ENCODE measurements at places on chromosomes 7 and 10. TPM values are rescaled to one million over a fixed set of nuclear protein-coding genes. Genes with fewer than 3 reads are reported as not detected.

GRID1 gene
- total RNA-seq: 0.82 TPM

DNA sequence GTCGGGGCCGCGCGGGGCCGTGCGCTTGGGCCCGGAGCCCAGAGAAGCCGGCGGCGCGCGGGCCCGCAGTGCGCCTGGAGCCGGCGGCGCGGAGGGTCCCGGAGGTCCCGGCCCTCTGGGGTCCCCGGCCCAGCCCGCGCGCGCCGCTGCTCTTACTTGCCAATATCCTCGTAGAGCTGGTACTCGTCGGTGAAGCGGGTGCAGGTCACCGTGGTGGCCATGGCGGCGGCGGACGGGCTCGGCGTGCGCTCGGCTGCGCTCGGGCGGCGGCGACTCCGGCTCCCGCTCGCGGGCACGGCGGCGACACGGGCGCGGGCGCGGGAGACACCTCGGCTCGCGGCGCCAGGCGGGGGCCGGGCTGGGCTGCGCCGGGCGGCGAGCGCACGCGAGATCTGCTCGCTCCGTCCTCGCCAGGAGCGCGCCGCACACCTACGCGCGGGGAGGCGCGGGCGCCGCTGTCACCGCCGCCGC, at the start of gene CAMK2B:
Gene CAMK2B (minus strand): TSS at position 394 of the 471 bp plus-strand sequence. CDS start 173 bp downstream, at position 221.
- DNase-seq: peak; percentile 34

GPR146 gene
- total RNA-seq: 0.28 TPM

- DNase-seq: no peak
Observed at GRCh38 chr7:50959560-50959959, 176.9 kb upstream of the GRB10 start.

GRCh38 chr10:1454951-1455350, 282.4 kb downstream of the ADARB2 start:
- no peak for DNase-seq

DNA sequence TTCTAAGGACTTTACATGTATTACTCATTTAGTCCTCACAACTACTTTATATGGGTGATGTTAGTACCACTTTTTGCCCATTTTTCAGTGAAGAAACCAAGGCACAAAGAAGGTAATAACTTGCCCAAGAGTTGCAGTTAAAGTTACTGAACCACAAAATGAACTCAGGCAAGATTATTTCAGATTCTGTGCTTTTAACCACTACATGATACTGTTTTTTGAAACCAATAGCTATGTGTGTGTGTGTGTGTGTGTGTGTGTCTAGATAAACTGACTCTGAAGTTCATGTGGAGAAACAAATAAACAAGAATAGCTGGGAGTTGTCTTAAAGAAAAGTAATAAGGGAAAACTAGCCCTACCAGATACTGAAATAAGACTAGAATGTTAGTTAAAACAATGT, 60.8 kb upstream of the OIT3 start:
- DNase-seq: no peak

DNA sequence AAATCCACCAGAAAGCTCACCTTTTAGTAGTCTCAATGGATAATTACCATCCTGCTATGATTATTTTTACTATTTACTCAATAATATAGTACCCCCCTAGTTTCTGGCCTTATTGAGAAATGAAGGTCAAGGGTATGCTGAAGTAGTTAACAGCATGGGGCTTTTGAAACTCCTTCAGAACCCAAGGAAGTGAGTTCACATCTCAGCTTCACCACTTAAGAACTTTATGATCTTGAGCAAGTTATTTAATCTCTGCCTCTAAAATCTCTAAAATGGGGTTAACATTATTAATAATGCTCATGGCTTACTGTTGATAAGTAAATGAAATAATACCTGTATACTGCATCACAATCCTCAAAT, 5.8 kb downstream of the MTPN start:
- DNase-seq: no peak

SFRP5 gene
- 5.1 TPM for total RNA-seq

DNA sequence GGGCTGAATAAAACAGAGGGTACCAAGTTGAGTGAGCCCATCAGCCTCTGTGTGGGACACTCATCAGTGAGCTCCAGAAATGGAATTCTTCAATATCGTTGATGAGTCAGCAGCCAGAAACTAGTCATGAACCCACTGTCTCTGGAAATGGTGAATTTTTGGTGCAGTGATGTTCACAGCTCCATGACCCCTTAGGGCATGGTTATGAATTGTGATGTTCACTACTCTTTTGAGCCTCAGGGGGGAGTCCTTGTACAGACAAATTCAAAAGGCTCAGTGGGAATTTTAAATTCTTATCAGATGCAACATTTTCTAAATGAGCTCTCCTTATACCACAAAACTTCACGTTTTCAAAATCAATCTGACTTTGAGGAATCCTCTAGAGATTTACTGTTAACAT, 335.7 kb downstream of the PHTF2 start:
- peak; percentile 64 for DNase-seq

CALD1 gene
- total RNA-seq: 132 TPM

DNA sequence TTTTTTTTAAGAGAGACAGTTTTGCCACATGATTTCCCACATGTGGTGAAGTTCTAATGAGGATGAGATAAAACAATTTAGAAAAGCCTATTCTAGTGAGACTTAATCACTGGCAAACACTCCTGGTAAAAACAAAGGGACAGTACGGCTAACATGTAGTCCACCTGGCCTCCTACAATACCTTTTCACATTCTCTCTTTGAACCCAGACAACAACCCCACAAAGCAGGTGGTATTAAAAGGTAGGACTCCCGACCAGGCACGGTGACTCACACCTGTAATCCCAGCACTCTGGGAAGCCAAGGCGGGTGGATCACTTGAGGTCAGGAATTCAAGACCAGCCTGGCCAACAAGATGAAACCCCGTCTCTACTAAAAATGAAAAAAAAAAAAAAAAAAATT, 12.4 kb downstream of the PARD3 start:
- no peak for DNase-seq

- no peak for DNase-seq
Observed at GRCh38 chr7:9125246-9125645, 691.8 kb downstream of the NXPH1 start.

GRCh38 chr10:118672766-118673715, 77.6 kb upstream of the PRLHR start:
- DNase-seq: no peak

ARHGEF35 gene
- 26.3 TPM for total RNA-seq

DNA sequence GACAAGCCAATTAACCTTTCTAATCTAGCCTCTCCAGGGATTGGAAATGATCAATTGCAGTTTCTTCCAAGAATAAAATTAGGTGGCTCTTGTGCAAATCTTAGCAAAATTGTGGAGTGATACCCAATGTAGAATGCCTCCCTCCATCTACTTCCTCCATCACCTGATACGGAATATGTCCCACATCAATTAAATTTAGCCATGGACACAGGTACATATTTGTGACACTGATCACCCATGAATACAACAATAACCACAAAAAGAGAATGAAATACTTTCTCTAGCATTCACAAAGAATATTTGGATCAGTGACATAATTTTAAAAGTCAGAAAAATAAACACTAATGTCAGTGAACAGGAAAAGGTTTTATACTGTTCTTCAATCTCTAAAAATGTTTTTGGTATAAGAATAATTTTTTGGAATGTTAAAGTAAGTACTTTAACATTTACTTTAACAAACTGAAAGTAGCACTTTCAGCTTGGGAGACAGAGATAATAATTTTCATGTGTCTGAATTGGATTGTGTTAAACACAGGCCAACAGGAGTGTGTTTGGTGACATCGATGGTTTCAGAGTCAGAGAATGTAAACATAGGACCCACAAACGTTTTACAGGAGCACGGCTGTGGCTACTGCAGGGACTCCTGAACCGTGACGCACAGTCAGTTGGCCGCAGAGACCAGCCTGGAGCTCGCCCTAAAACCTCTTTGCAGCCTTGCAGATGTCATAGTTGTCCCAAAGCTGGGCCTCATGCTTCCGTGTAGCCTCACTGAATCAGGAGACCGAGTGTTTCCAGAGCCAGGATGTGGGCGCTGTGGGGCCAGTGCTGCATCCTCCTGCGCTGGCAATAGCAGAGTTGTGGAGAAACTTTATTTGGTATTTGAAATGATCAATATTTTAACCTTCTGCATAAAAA, 7.2 kb downstream of the RBM20 start:
- no peak for DNase-seq

DNA sequence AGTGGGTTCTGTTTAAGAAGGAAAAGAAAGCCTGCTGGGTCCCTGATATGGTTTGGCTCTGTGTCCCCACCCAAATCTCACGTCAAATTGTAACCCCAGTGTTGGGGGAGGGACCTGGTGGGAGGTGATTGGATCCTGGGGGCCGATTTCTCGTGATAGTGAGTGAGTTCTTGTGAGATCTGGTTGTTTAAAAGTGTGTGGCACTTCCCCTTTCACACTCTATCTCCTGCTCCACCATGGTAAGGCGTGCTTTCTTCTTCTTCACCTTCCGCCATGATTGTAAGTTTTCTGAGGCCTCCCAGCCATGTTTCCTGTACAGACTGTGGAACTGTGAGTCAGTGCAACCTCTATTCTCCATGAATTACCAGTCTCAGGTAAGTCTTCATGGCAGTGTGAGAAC, 42.6 kb downstream of the INPP5A start:
- DNase-seq: no peak

DNA sequence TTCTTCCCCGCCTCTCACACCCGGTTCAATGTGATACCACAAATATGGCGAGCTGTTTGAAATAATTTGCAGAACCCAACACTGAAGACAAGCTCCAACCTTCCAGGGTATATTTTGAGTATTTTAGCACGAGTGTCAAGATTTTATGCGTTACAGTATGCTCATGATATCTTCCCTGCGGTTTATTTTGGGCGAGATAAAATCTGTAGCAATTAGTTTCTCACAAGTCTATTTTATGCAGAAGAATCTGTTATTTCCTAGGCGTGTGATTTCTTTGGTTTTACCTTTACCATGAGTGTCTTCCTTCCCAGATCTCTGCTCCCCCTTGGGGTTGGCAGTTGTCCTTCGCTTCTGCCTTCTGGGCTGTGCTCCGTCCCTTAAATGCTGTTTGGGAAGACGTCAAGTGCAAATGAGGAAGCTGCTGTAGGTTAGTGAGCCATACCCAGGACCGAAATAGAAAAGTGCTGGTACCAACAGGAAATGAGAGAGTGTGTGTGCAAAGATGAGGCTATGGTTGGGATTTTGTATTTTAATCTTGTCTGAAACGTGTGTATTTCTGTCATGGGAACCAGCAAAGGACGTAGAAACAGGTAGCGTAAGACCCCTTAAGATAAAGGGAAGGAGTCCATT, 299.8 kb downstream of the KLF6 start:
- no peak for DNase-seq
